Activated naive CD4-positive, alpha-beta T cell (primary cell): ENCODE measurements at places on chromosomes 13 and 19.

DNA sequence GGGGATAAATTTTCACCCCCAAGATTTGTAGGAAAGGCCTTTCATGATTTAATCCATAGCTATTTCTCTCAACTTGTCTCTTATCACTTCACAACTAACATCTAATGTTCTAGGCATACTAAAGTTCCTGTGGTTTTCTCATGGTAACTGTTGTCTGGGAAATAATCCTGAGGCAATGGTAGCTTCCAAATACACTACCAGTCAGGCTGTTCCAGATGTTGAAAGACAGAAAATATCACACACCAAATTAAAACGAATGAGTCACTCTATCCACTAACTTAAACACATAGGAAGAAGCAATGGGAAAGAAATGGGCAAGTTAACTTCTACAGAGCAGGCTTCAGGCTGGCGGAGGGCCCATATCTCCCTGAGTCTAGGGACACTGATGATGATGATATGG is 77.7 kb upstream of the MYO16 start:
- DNase-seq: no peak

DNA sequence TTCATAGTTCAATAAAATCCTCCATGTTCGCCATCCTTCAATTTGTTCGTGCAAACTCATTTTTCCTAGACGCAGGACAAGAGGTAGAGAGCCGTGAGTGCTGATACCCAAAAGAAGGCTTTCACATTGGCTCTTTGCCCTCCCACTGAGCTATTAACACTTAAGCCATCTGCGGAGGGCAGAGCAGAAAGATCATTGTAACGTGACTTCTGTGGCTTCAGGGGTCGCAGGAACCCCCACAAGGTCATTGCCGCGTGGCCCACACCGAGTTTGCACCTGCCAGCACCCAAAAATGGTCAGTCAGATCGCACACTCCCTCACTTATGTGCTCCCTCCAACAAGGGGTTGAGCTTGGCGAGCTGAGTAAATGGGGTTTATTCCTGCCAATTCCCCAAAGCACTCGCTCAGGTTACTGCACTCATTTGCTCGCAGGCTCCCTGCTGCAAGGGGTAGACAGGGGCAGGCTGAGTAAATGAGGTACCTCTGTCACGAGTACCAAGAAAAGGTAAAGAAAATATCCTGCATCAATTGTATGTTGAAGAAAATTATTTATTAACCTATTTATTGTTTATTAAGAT is 144.1 kb downstream of the PRR20E start:
- no peak for DNase-seq

DNA sequence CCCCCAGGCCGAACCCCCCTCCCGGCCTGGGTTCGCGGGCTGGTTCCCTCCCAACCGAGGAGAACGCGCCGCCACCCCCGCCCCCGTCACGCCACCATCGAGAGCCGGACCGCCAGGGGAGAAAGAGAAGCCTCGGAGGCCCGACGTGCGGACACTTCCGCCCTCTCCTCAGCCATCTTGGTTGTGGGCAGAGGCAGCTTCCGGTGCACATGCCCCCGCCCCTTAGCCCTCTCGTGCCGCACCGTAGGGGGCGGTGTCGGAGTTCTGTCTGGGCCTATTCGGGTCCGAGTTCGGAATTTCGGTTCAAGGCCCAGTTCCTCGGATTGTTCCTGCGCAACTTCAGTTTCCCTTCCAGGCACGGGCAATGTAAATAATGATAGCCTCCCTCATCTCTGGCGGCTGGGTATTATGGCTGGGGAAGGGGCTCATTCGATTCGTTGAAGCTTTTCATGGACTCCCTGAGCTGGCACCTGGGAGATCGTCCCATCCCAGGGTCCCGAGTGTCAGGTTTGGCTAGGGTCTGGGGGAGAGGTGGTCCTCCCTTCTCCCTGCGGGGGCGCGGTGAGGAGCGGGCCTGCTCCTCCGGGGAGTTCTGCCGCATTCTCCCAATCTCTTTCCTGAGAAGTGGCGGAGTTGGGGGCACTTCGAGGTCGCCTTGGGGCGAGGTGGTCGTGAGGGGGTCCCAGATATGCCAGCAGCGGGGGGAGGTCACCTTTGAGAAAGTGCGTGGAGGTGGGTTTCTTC is at the start of the genes IER2 and STX10:
TSS of gene IER2 (plus strand) at position 225 of the 744 bp plus-strand sequence. CDS start 2,776 bp downstream, outside the sequence.
TSS of gene STX10 (minus strand) at position 189 of the 744 bp plus-strand sequence. CDS start 202 bp downstream, outside the sequence.
- peak; percentile 77 for DNase-seq

DNA sequence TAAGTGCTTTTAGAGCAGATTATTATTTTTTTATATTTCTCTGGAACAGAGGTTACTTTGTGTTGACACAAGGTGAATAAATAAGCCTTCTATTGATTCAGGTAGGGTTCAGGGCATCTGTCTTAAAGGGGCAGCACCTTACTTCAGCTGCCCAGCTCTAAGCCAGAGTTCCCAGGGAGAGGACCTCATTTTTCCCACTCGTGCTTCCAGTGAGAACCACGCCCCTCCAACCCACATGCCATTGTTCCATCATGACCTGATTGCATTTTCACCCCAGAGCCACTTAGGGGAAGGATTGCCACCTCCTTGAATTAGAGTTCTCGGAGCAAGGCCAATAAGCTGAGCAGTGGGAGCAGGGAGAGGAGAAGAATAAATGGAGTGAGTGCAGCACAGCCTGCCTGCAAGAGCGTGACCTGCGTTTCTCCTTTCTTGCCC is 104.3 kb upstream of the FRY start:
- DNase-seq: no peak

DNA sequence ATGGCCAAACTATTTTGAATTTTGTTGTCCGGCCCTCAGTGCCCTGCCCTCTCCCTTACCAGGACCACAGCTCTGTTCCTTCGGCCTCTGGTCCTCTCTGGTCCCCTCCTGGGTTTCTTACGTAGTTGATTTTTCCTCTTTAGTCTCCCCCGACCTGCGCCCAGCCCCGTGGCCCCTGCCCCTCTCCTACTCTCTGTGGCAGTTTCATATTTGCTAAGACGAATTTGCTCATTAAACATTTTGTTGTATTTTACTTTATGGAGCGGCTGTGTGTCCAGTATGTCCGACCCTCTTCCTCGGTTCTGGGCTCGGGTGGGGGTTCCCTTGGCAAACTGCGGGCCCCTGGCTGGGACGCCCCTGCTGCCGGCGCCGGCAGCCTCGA is 576 bp upstream of the EPN1 start:
- DNase-seq: no peak

- DNase-seq: no peak
These were observed 76.8 kb downstream of the FREM2 start for GRCh38 chr13:38763446-38764381.

- no peak for DNase-seq
These were observed 203.8 kb upstream of the SLITRK6 start for GRCh38 chr13:86003029-86003428.

GRCh38 chr13:99855526-99856420 is 115.8 kb downstream of the ZIC5 start:
- DNase-seq: no peak

DNA sequence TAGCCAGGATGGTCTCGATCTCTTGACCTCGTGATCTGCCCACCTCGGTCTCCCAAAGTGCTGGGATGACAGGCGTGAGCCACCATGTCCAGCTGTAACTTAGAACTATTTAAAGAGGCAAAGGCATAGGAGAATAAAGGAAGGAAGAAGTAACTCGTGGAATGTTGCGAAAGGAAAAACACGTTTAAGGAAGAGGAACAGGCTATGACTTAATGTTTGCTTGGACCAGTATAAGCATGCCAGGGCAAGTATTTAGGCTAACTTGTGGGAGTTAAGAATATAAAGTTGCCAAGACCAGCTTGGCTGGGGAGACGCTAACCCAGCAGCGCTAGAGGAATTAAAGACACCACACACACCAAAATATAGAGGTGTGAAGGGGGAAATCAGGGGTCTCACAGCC is 33.5 kb downstream of the ZNF844 start:
- DNase-seq: no peak

GRCh38 chr13:24922387-24922744 is 158.4 kb downstream of the RNF17 start:
- no peak for DNase-seq

DNA sequence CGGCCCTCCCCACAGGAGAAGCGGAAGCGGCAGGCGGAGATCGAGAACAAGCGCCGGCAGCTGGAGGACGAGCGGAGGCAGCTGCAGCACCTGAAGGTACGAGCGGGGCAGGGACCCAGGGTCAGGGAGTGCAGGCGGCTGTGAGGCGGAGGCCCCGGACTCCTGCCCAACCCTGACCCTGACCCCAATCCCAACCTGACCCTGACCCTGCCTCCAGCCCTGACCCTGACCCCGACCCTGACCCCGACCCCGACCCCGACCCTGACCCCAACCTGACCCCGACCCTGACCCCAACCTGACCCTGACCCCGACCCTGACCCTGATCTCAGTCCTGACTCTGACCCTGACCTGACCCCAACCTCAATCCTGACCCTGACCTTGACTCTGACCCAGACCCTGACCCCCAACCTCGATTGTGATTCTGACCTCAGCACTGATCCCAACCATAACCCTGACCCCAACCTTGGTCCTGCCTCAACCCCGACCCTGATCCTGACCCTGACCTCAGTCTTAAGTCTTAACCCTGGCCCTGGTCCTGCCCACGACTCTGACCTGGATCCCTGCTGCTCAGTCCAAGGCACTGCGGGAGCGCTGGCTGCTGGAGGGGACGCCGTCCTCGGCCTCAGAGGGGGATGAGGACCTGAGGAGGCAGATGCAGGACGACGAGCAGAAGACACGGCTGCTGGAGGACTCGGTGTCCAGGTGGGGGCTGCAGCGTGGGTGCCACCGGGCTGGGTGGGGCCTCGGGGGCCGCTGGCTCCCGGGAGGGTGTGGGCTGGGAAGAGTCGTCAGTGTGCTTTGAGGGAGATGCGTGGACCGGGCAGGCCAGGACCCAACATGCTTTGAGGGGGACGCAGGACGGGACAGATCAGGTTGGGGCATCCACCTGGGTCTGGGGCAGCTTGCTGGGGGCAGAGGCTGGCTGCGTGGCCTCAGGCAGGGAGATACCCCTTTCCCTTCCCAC is 18.5 kb downstream of the PALM start:
- no peak for DNase-seq

DNA sequence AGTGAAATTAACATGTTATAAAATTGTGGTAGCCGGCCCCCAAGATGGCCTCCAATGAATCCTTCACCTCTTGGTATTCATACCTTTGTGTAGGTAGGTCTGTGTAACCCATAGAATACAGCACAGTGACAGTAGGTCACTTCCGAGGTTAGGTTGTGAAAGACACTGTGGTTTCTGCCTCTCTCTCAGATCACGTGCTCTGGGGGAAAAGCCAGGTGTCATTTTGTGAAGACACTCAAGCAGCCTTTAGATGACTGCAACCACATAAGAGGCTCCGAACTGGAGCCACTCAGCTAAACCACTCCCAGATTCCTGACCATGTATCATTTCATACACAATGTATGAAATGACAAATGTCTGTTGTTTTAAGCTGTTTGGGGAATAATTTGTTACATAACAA is 9.8 kb upstream of the USPL1 start:
- DNase-seq: peak; percentile 29

- DNase-seq: no peak
These were observed 1786.8 kb downstream of the SLITRK5 start for GRCh38 chr13:89457977-89458376.

- no peak for DNase-seq
These were observed 392.1 kb downstream of the EFNB2 start for GRCh38 chr13:106143392-106143791.

- no peak for DNase-seq
These were observed 6.0 kb upstream of the SOX1 start for GRCh38 chr13:112060899-112061366.

DNA sequence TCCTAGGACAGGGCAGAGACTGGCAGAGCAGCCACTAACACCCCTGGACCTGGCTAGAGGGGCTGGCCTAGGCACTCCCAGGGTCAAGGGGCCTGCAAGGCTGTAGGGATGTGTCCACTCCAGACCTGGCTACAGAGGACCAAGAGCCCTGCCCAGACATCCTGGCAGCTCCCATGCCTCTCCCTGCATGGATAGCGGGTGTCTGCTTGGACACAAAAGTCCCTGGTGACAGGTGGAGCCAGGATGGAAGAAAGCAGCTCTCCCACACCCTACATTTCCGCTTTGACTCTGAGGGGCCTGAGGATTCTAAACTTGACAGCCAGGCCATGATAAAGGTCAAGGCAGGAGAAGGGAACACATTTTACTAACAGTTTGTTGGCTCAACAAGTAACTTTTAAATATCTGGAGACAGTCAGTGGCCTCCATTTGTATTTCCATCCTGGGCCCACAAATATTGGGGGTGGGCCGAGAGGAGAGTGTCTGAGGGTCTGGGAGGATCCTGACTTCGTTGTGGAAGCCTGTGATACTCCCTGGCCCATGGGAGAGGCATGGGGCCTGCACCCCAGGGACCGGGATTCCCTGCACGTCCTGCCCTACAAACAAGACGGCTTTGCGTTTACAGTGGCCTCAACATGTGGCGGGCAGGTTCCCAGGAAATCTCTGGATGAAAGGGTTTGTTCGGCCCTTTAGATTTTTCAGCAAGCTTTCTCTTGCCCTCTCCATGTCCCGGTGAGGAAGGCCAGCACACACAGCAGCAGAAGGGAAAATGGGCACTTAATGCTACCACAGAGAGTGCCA is 19.8 kb upstream of the SLC7A9 start:
- DNase-seq: no peak

GRCh38 chr19:17677002-17677401 is 11.2 kb downstream of the UNC13A start:
- DNase-seq: no peak

DNA sequence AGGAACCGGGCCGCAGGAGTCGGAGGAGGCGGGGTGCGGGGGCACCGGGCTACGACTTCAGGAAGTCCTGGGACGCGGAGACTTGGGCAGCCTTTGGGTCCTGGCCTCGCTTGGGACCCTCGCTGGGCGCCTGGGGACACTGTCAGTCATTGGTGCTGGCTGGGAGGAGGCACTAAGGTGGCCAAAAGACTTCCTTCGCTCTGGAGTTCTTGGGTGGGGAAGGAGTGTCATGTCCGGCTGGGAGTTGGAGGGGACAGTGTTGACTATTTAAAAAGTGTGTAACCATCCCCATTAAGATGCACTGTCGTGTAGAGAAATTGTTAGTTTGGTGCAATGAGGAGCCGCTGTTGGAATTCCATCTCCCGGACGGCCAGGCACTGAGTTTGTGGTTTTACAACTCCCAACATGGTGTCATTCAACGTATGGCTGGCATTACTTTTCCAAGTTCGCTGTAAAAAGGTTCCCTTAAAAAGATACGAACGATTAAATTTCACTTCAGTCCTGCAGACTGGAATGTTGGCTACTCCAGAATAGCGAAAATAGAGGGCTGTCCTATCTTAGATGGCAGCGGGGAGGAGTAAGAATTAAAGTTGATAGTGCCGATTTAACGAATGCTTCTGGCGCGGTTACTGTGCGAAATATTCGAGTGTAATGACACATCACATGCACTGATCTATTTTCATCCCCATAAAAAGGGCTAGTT is 776 bp downstream of the DNAJC3 start:
- DNase-seq: no peak
